ENCODE measurements at places on chromosomes 7 and 10.

GRCh38 chr10:125484035-125484732 lies 198.8 kb downstream of the TEX36 start:
- DNase-seq, result no peak

GRCh38 chr10:15169555-15170401 lies 1.3 kb upstream of the NMT2 start:
- peak; percentile 51 for DNase-seq

DNA sequence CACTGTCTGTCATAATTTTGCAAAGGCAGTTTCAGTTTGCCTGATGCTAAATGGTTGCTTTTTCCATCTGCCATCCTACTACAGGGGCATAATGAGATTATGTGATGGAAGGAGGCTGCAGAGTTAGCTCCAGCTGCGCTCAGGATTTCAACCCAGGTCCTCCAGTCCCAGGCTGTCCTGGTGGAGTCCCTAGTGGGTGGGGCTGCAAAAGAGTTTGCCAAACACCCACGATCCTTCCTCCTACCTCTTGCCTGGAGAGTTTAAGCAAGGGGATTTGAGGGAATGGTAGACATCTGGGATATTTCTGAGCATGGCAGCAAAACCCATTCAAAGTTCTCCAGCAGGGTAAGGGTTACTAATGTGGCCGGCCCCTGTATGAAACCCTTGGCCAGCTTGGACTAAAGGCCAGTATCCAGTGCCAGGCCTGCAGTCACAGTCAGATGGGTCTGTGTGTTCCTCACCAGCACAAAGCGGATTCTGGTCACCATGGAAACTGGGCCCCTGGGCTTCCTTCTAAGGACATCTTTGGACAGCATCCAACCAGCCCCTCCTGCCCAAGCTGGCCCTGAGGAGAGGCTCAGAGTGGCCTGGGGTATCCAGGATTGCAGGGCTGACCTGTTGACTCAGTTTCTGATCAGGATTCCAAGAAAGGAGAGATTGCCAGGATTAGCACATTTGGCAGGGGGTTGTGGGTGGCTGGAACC lies 42.7 kb upstream of the CHST3 start:
- no peak for DNase-seq

DNA sequence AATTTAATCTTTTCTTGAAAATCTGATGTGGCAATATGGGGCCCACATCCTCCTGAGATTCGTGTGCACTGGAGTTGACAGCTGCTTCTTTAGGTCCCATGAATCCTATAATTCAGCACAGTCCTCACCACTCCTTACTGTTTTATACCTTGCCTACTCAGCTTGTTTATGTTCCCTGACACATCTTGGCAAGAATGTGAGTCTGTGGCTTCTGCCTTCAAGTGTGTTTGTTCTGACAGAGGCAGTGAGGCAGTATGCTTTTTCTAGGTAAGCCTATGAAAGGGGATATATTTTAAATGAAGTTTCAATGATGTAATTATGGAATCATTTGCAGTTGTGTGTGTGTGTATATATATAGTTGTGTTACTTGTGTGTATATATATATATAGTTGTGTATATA lies 106.4 kb downstream of the AMPH start:
- DNase-seq, result no peak

GRCh38 chr7:5634107-5634950 lies 147.1 kb downstream of the RNF216 start:
- DNase-seq, result no peak

- DNase-seq, result no peak
These were observed 7.0 kb downstream of the DNTT start for GRCh38 chr10:96311180-96311715.

- peak; percentile 60 for DNase-seq
These were observed 4.4 kb downstream of the IFIT3 start for GRCh38 chr10:89332123-89332633.

DNA sequence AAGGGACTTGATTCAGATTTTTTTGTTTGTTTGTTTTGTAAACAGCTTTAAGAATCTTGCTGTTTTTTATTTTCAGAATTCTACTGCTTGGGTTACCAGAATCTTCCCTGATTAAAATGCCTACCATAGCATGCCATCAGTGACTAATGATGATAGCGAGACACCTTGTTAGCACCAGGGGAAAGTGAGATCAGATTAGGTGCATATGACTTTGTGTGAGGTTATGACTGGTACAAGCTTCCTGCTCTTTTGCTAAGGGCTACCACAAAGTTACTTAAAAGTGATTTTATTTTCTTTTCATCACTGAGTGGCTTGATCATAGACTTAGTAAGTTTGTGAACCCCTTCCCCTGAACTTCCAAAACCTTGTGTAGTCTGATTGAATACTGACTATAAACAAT lies 93.5 kb downstream of the SND1 start:
- DNase-seq, result no peak

DNA sequence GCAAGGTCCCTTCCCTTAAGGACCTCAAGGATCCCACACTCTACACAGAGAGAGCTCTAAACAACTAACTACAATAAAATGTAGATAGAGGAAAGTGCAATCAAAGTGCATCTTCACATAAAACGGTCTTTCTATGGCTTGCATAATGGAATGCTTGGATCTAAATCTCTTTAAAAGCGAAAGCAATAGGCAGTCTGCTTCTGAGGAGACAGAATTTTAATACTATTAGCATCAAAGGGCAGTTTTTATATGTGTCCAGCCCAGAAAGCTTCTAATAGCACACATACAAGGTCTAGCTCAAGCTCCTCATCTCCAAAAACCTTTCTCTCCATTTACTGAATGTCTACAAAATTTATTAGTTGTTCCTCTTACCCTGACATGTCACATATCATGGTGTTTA lies 101.5 kb upstream of the C1GALT1 start:
- no peak for DNase-seq

GRCh38 chr10:19767876-19768275 lies 48.4 kb upstream of the PLXDC2 start:
- no peak for DNase-seq

- no peak for DNase-seq
These were observed 1174.3 kb downstream of the XPNPEP1 start for GRCh38 chr10:108749042-108749441.

DNA sequence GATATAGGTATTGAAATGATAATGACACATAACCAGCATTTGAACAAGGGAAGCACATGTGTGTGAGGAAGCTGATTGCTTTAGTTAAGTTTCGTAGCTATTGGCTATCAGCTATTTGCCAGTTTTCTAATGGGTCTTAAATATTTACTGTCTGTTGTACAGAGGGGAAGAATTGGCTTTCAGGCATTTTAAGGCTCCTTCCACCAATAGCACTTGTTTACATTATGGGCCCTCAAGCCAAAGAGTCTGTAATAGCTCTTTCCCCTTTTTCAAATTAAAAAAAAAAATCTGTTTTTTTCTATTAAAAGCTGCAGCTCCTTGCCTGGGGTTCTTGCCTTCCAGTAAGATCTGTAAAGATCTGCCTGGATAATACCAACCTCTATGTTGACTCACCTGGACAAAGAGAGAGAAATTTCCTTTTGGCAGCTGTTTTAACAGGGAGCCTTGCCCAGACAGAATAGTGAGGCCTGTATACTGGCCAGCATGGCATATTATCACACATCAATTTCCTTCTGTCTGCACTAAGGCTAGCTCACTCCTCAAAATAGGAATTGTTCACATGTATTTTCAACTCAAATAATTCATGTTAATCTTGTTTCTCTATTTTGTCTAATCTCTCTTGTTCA lies 104.7 kb upstream of the LRGUK start:
- no peak for DNase-seq

- DNase-seq, result no peak
These were observed 21.7 kb upstream of the PFKP start for GRCh38 chr10:3045471-3046209.

DNA sequence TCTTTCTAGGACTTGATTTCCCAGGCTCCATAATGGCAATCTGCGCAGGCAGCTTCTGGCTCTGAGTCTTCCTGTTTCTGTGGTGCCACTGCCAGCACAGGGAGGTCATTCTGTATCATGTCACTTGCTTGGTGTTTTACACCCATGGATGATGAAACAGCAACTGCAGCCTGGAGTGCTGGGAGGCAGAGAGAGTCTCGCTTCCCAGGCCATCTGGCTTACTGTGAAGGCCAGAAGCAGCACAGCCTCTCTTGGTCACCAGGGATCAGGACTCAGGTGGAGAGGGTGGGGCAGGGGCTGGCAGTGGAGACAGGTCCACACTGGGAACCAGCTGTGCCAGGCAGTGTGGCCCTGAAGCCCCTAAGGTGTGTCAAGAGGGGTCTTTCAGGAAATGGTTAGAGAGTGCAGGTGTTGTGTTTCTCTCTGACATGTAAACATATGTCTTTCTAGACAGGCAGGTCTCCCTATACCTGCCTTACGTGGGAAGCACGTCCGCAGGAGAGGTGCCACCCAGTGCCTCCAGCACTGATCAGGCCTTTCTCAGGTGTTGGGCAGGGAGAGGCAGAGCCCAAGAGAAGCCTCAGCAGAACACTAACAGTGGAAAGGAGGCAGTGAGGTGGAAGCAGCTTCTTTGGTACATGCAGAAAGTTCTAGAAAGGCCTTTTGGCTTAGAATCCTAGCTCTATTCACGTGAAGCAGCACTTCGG lies 71.4 kb downstream of the INSIG1 start:
- no peak for DNase-seq

DNA sequence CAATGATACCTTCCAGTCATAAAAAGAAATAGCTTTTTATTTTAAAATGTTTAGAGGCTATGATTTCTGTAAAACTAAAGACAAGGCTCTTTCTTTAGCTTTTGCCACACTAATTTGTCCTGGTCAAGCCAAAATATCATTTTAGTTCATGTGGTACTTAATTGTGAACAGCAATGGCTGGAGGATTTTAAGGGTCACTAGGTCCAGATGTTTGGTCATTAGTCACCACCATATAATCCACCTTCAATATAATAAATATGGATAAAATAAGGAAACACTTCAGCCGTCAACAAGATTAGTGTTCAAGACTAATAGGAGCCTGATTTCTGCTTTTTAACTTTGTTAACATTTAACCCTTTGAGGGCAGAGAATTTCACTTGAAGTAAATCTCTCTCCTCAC lies 50.0 kb upstream of the HGF start:
- no peak for DNase-seq

- no peak for DNase-seq
These were observed 321.3 kb downstream of the BICC1 start for GRCh38 chr10:58833771-58834561.

GRCh38 chr10:122147663-122148062 lies 123.4 kb upstream of the BTBD16 start:
- no peak for DNase-seq

- DNase-seq, result no peak
These were observed 13.1 kb downstream of the FZD9 start for GRCh38 chr7:73446682-73447081.

DNA sequence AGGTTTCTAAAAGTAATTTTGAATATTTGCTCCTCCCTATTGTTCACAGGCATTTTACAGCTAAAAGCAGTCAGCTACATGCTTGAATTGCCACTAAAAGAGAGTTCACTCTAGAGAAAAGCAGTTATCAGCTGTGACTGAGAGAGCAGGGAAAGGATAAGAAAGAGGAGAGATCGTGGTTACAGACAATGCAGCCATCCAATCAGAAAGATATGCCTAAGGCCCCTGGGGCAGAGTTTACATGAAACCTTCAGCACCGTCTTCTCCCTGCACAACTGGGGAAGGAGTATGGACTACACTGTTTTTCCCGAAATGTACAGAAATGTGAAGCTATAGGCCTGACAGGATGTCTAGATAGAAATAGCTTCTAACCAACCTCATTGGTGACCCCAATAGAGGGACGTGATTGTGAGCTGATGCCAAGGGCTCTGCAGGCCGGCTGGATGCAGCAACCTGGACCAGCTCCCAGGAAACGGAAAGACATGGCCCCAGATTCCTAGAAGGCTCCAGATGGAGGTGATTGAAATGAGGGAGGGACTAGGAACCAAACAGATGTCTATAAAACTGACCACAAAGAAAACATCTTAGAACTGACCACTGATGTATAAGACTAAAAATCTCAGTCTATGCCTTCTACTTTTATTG lies 3.2 kb upstream of the VSTM4 start:
- no peak for DNase-seq

- no peak for DNase-seq
These were observed 53.8 kb upstream of the CPXM2 start for GRCh38 chr10:123945325-123945920.

DNA sequence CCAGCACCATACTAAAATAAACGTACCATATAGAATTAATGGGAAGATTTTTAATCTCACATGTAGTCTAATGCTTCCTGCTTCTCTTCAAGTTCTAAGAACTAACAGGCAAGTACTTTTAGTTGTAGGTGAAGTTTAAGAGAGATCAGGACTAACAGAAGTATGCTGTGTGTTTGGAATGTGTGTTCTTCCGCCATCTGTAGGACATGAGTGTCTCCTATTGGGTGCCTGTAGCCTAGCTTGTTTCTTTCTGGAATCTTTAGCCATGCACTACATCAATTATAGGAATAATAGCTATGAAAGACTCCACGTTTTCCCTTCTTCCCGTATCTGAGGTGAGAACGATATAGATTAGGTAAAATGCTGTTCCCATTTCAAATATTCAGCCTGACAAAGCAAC lies 140.2 kb upstream of the AHR start:
- no peak for DNase-seq

DNA sequence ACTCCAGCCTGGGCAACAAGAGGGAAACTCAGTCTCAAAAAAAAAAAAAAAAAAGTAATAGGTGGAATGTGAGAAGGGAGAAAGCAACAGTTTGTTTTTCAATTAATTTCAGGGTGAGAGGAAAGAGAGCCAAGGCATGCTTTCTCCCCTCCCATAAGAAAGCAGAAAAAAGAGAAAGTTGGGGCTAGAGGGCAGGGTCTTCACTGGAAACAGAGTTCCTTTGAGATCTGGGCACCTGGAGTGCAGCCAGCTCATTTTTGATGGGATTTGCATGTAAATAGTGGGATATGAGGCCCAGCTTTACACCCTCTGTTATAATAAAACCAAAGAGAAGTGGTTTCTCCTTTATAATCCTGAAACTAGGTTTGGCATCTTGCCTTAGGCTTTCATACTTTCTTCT lies 13.8 kb upstream of the STOX1 start:
- no peak for DNase-seq

DNA sequence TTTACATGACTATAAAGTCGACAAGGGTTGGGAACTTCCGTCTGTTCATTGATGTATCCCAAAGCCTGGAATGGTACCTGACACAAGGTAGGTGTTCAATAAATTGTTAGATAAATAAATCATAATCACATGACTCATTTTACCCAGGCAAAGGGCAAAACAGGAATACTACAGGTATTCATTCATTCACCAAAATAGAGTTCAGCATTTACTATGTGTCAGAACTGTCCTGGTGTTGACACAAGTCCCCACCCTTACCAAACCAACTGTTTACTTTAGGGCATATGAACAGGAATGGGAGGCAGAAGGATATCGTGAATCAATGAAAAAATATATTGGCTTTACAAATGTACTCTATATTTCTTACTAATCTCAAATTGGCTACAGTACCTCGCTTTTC lies 666 bp upstream of the YAE1 start:
- no peak for DNase-seq

DNA sequence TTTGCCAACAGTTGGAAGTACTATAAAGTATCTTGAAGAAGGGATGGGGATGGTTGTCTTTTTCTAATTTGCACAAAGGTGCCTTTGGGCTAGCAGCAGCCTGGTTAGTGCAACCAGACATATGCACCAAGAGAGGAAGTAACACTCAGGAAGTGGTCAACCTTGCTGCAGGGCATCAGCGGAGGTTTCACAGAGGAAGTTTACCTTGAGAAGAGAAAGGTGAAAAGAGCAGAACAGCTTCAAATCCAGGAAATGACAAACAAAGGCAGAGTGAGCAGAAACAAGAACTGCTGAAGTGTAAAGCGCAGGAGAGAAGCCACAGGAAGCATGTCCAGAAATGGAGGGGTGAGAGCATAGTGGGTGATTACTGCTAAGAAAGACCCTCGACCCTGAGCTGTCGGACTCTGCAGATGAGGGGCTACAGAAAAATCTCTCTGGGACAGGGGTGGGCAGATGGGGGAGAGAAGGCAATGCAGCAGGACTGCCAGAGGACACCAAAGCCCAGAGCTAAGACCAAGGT lies 66.9 kb downstream of the STK17A start:
- DNase-seq, result peak; percentile 55
